ENCODE measurements at places on chromosomes 2 and 18.

DNA sequence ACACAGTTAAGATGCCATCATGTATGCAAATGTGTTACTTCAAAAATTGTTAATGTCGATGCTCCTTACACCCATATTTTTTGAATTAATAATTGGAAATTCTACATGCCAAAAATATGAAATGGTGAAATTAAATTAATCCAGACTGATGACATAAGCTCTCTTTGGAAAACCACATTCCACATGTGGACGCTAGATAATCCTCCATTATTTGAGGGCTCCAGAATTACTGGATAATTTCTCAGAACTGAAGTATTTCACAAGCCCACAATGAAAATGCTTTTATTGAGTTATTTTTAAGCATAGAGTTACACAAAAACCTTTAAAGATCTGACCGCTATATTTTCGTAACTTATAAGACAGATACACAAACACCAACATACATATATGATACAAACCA, 47.8 kb downstream of the FARSB start:
- DNase-seq = no peak

- no peak for DNase-seq
Measured at GRCh38 chr2:184155791-184156190, 442.5 kb upstream of the ZNF804A start.

- no peak for DNase-seq
Measured at GRCh38 chr2:20314562-20315501, 35.8 kb downstream of the PUM2 start.

DNA sequence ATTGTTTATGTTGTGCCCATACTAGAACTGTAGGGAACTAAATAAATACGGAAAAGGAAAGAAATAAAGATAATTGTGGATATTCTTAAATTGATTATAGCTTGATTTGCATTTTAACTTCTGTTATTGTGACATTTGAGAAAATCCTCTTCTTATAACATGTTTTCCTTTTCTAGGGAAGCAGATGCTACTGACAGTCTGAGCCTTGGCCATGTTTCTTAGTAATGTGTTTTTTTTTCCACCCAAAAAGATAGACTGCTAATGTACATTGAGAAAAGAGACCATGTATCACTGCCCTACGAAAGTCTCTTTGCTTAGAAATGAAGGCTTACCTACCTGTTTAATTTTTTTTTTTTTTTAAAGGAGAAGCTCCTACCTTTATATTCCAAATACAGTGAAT, 22.2 kb downstream of the ITGAV start:
- no peak for DNase-seq

- no peak for DNase-seq
Measured at GRCh38 chr2:224910574-224910925, 131.7 kb downstream of the DOCK10 start.

GRCh38 chr2:1787755-1788477, 43.6 kb upstream of the PXDN start:
- DNase-seq = no peak

DNA sequence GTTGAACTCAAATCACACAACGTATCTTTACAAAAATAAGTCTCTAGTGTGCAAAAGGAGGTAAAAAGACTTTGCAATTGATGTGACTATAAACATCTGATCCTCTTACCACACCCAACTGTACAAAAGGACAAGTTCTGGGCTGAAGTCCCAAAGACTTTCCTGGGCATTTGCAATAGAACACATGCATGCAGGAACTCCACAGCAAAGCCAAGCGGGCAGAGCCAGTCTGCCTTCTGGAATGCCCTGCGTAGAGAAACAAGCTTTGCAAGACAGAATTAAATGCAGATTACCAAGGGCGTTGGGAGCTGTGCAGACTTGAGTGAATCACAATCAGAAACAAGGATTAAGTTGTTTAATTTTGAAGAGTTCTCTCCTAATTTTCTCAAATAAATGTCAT, 208.4 kb upstream of the ZNF521 start:
- DNase-seq = no peak

- DNase-seq = peak; percentile 60
Measured at GRCh38 chr18:48834413-48835031, 116.2 kb downstream of the SMAD7 start.

- no peak for DNase-seq
Measured at GRCh38 chr2:222859786-222860612, 837 bp upstream of the ACSL3 start.

- DNase-seq = no peak
Measured at GRCh38 chr18:45149712-45150111, 465.6 kb upstream of the SLC14A2 start.

DNA sequence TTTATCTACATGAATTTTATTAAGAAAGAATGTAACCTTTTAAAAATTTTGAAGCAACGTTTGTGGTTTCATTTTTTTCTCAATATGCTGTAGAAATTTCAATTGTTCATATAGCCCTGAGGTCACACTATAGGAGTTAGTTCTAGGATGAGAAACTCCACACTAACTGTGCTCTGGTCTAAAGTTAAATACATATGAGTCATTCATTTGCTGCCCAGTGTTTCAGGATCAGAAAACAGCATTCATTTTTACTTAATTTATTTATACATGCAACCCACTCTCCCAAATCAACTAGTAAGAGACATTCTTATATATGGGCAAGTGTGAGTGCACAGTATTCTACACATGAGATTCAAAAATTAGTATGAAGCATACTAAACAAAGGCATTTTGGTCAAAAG, 137.9 kb downstream of the DOCK10 start:
- no peak for DNase-seq

- DNase-seq = no peak
Measured at GRCh38 chr2:36449213-36449612, 93.6 kb downstream of the CRIM1 start.

- no peak for DNase-seq
Measured at GRCh38 chr18:21739604-21740537, 721 bp upstream of the MIB1 start.

- DNase-seq = no peak
Measured at GRCh38 chr18:413233-413632, 87.3 kb downstream of the COLEC12 start.

DNA sequence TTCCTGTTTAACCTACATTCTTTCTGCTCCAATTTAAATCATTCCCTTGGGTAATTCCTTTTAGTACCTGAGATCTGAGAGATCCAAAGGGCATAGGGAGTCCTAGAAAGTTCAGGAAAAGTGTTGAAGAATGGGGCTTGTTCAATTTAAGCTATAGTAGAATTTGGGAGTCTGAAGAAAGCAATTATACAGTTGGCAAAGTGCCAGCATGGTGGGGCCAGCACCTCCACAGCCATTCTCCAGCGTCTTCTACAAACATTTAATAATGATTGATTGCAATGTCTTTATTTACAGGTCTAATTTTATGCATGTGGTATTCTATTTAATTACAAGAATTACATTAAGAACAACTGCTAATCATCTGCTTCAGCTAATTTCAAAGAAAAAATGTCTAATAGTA, 957.7 kb upstream of the GYPC start:
- no peak for DNase-seq

DNA sequence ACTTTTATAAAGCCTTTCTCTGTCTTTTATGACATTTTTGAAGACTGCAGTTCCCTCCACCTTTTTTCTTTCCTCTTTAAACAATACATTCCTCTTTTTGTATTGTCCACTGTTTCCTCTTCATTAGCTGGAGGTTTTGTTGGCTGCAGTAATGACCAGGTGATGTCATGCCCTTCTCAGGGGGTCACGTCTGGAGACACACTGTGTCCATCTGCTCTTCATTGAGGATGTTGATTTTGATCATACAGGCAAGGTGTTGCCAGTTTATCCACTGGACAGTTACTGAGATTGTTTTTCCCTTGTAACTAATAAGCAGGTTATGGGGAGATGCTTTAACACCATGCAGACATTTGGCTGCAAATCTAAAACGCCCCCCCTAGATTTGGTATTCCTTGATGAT, 19.8 kb downstream of the ZNF407 start:
- no peak for DNase-seq

GRCh38 chr2:64996871-64997307, 7.7 kb downstream of the SLC1A4 start:
- DNase-seq = no peak

- DNase-seq = no peak
Measured at GRCh38 chr18:66124394-66124793, 373.6 kb downstream of the CDH7 start.

DNA sequence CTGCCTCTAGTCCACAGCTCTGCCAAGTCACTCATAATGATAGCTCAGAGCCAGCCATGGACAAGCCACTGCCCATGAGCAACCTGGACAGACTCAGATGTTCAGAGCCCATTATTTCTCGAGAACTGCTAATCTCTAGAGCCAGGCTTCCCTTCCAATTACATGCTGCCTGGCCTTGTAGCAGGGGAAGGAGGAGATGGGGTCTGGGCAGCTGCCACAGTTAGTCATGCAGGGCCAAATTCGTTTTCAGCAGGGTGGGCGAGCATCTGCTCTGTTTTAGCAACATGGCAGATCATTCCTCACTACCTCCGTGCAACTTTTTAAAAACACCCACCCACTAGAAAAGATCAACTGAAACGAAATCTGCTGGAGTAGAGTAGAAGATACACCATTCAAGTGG, 141.8 kb downstream of the MYO5B start:
- DNase-seq = no peak

GRCh38 chr2:184078496-184078895, 519.8 kb upstream of the ZNF804A start:
- DNase-seq = no peak

DNA sequence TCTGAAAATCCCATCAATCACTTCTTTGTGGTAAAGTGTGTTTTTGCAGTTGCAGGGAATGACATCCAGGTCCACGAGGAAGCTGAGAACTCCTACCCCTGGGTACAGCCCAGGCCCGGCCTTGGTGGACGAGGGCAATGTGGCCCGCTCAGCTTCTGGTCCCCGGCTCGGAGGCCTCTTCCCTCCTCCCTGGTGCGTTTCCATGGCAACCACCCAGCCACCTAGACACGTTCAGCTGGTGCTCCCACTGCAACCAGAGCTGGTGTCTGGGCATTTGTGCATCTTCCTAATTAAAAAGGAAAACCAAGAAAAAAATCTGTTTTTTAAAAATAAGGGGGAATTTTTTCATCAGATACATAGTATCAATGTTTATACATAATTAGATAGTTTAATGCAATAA, 603.6 kb upstream of the SALL3 start:
- no peak for DNase-seq

All from SIG-M5 (cell line).